Left renal pelvis (tissue), 4 donors: ENCODE measurements at places on chromosomes 5 and 9. TPM values are rescaled to one million over a fixed set of nuclear protein-coding genes. Genes with fewer than 3 reads are reported as not detected.

Gene PLPP7
- polyA plus RNA-seq, result 2.3 TPM

DNA sequence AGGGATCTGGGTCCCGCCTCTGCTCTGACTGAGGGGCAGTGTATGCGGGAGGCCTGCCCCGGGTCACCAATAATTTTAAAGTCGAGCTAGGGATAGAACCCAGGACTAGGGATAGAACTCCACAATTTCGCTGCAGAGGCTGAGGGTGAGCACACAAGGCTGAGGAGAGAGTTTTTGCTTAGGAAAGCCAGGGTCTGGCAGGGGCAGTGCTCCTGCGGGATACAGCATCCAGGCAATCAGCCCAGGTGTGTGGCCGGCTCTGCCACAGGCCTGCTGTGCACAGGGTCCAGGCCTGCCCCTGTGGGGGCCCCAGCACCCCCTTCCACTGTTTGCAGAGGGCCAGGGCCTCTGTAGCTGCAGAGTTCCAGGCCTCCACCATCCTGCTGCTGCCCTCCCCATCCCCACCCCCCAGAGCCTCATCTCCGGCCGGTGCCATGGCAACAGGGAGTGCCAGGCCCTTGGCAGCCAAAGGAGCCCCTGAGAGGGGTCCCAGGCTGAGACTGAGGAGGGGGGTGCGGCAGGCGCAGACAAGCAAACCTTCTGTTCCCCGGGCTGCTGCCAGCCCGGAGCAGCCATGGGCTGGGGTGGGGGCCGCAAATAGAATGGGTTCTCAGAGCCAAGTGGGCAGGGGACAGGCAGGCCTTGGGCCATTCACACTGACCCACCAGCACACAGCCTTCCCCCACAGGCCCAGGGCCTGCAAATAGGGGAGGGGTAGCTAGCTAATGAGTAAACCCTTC lies 8.6 kb downstream of the PDGFRB start:
- no peak for DNase-seq

DNA sequence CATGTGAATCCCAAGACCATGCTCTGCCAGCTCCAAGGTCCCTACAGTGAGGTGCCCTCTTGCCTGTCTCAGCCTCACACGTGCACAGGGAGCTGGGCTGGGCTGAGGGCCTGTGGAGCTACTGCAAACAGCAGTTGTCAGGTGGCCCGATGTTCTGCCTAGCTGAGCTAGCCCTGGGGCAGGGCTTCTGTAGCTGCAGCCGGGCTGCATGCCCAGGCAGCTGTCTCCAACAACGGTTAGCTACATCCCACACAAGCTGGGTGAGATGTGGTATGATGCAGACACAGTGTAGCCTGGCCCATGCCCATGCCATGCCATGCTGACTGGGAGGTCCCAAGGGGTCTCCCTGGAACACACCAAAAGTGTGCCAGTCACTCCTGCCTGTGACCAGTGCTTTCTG lies 62.0 kb downstream of the MACROH2A1 start:
- no peak for DNase-seq

DNA sequence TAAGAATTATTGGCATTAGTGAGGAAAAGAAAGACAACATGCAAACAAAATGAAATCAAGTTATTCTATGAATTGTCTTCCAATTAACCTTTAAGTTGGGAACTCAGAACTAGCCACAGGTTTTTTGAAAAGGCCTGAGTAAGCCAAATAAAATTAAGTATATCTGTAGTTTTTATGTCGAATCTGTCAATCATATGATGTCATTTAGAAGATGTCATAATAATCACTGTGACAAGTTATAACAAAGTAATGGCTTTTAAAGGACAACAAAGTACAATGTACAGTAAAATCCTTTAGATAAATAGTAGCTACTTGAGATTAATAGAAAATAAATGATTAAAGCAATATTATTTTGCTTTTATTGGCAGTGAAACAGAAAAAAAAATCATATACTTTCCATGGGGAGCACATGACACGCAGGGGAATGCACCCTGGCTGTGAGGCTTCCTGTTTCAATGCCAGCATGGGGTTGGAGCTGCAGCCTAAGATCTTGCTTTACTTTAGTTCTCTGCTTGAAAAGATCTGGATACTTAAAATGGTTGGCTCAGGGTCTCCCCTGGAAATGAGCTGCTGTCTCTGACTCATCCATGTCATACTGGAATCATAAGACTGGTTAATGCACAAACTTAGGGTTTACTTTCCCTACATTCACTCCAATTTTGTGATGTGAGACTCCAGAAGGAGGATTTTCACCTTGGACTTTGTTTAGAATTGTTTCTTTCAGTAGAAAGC lies 284.3 kb downstream of the TAF11L14 start:
- no peak for DNase-seq

GRCh38 chr9:72441848-72442607 lies 77.0 kb upstream of the ZFAND5 start:
- DNase-seq, result no peak

- no peak for DNase-seq
Observed at GRCh38 chr5:4855036-4855435, 285.1 kb upstream of the ADAMTS16 start.

GRCh38 chr5:167982-168660 lies 23.2 kb upstream of the LRRC14B start:
- DNase-seq, result no peak

DNA sequence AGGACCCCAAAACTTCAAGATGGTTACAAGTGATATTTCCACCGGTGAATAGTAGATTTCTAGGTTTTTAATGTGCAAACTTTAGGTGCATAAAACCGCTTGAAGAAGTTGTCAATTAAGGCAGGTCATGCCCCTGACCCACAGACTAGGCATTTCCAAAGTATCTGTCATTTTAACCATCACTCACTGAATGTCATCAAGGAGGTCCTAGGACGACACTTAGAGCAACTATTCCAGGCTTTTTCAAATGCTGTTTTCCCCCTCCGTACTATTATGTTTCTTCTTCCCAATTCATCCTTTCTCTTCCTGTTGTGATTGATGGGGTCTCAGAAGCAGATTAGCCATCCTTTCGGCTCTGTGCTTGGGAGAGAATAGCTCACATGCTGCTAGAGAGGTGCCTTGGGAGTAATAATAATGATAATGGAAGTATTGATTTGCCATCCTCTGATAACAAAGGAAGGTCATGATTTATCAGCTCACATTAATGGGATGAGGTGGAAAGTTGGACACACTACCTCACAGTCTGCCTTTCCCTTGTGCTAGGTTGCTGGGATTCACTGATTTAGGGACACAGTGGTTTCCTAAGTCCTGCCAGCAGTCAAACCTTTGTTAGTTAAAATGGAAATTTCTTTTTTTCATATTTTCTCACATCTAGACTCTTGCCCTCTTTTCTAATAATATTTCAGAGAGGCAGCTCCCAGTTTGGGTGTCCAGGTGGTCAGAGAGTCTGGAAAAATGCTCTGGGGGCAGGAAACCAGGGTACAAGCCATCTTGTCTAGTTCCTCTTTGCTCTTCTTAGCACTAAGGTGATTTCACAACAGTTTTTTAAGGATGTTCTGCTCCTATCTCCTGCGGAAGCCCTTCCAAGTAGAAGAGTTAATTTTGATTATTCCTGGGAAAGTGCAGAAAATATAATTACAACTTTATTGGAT lies 67.0 kb downstream of the PTTG1 start:
- no peak for DNase-seq

Gene GMCL2
- not detected for polyA plus RNA-seq

DNA sequence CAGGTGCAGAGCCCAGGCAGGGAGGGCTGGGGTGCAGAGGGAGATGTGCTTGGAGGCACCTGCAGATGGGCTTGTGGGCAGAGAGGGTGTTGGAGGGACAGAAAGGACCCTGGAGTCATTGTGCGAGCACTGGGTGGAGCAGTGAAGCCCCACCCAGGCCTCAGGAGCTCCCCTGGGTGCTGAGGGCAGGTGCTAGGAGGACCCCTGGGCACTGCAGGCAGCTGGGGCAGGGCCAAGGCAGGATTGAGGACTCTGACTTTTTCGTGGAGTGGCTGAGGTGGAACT lies 10.3 kb upstream of the SLC6A18 start:
- no peak for DNase-seq

DNA sequence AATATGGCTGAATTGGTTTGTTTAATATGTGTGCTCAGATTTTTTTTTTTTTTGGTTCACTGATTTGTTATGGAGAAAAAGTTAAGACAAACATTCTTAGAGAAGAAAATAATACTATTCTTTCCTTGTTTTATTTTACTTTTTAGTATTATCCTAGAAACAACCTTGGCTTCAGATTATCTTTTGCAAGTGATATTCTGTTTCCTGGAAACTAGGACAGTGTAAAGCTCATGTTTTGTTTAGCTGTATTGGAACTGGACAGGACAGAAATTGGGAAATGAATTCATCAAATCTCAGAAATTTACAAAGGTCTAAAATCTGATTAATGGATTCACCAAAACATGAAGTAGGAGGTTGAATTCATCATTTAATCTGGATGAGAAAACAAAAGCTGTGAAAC lies 130.5 kb downstream of the FBXL7 start:
- no peak for DNase-seq

DNA sequence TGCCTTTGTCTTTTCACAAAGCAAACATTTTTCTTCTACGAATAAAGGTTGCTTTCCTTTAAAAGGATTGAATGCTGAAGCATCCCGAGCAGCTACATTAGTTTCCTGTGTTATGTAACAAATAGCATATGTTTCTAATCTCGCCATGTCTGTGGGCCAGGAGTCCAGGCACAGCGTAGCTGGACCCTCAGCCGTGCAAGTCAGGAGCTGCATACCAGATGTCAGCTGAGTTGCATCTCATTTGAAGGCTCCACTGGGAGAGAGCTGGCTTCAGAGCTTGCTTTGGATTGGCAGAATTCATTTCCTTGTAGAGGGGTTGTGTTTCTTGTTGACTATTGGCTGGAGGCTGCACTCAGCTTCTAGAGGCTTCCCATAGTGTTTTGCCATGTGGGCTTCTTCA lies 16.0 kb upstream of the GOLPH3 start:
- peak; percentile 40 for DNase-seq

Gene TMEM174
- 11.0 TPM for polyA plus RNA-seq

Gene AHRR
- 3.5 TPM for polyA plus RNA-seq

Gene PLAC8L1
- polyA plus RNA-seq, result 2.6 TPM

- no peak for DNase-seq
Observed at GRCh38 chr5:104556957-104557356, 994.4 kb upstream of the NUDT12 start.

DNA sequence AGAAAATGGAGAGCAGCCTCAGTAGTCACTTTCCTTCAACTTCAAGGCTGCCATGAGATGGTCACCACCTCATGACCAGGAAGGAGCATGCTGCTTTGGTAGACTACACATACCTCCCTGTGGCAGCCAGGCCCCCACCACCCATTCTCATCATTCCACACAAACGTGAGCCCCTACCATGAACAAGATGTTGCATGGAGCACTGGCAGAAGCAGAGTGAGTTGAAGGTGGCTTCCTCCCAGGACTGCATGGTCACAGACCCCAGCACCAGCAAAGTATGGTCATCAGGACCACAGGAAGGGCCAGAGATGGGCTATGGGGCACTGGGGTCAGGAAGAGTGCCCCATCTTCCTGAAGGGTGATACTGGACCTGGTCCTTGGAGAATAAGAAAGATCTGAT lies 65.5 kb upstream of the FOXE1 start:
- no peak for DNase-seq

Gene OTP
- not detected for polyA plus RNA-seq

GRCh38 chr9:108643731-108644510 lies 211.9 kb downstream of the ACTL7B start:
- DNase-seq, result no peak

DNA sequence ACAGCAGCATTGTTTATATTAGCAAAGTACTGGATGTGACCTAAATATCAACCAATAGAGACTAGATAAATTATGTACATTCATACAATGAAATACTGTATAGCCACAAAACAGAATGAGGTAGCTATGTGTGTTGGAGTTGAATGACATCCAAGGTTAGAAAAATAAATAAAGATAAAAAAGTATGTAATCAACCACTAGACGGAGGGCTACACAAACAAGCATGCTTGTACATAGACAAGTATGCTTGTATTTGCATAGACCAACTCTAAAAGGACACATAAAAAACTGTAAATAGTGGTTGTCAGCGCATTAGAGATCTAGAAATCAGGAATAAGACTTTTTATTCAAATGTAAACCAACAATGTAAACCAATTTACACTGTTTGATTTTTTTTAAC lies 3.0 kb downstream of the FEM1C start:
- no peak for DNase-seq

Gene FOXD4L3
- polyA plus RNA-seq, result not detected

DNA sequence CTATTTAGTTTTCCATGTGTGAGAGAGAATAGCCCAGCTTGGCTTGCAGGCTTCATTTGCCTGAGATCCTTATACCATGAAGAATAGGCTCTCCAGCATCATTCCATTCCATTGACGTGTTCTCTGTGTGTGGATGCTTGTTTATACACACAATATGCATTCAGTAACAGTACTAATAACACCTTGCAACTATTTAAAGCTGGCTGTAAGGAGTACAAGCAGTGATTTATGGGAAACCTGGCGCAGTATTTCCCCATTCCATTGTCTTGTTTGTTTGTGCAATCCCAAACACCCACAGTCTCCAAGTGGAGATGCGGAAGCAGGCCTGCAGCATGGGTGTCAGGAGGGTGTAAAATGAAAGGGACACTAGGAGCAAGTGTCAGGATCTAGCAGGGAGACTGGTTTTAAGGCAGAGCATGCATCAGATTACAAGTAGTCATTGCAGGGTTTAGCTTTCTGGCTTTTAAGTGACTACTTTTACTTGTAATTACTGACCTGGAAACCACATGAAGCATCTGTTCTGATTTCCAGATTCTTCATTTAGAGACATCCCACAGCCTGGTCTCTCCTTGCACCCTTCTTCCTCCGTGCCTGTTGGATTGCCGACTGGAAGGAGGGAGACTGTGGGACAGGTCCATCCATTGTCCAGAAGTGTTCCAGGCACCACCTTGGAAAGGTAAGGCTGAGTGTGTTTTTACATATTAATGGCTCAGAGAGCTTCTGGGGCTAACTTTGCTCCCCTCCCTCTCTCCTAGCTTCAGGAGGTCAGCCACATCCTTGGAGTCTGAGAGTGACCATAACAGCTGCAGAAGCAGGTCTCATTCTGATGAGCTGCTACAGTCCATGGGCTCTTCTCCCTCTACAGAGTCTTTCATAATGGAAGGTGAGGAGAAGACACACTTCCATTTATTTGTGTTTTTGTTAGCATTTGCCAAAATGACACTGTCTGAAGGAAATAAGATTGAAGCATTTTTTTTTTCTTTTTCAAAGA lies 241.6 kb downstream of the ARHGEF28 start:
- DNase-seq, result no peak

Gene EPB41L4A
- 31.7 TPM for polyA plus RNA-seq

- no peak for DNase-seq
Observed at GRCh38 chr9:82761027-82761426, 301.9 kb downstream of the RASEF start.

Gene TLE4
- polyA plus RNA-seq, result 90.7 TPM
